ENCODE measurements at places on chromosomes 3 and 15. TPM values are rescaled to one million over a fixed set of nuclear protein-coding genes. Genes with fewer than 3 reads are reported as not detected.

- no peak for DNase-seq
Measured at GRCh38 chr15:65264863-65265430, 21.7 kb downstream of the PARP16 start.

DNA sequence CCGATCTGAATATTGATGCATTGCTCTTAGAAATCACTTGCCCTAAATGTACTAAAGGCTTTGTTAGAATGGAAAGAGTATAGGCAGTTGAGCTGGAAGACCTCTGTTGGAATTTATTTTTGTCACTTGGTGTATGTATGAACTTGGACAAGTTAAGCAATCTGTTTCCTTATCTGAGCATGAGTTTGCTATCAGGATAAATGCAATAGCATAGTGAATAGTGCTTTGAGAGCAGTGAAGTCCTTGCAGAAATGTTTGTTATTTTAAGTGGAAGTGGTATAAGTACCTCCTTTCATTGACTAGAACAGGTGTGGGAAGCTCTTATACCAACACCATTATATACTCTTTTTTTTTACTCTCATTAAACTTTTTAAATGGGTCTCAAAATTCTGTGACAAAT lies 146.4 kb upstream of the ONECUT1 start:
- no peak for DNase-seq

The TEX55 gene
- total RNA-seq, result not detected

GRCh38 chr15:38455092-38455491 lies 1.2 kb downstream of the FAM98B start:
- DNase-seq, result no peak

The GOLGA6L1 gene
- not detected for total RNA-seq
